ENCODE measurements at places on chromosomes 12 and 14.

- DNase-seq = no peak
Measured at GRCh38 chr14:23722675-23723074, 86.5 kb downstream of the DHRS2 start.

GRCh38 chr12:106195621-106196027 lies 52.2 kb downstream of the CKAP4 start:
- DNase-seq = no peak

- DNase-seq = no peak
Measured at GRCh38 chr14:100822013-100822412, 3.9 kb upstream of the MEG3 start.

DNA sequence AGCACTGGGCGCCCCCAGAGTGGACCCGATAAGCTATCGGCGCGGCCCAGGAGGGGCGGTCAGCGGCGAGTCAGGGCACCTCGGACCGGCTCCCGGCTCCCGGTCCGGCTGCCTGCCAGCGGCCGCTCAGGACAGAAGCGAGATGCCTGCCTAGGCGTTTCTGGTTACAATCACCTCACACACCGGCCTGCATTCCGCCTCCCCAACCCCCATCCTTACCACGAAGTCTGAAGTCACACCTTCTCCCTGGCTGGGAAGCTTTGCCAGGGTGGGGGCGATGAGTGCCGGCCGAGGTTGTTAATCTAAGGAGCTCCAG lies 42.6 kb upstream of the TBX5 start:
- DNase-seq = no peak

- no peak for DNase-seq
Measured at GRCh38 chr12:75984577-75985182, 46.9 kb downstream of the PHLDA1 start.

DNA sequence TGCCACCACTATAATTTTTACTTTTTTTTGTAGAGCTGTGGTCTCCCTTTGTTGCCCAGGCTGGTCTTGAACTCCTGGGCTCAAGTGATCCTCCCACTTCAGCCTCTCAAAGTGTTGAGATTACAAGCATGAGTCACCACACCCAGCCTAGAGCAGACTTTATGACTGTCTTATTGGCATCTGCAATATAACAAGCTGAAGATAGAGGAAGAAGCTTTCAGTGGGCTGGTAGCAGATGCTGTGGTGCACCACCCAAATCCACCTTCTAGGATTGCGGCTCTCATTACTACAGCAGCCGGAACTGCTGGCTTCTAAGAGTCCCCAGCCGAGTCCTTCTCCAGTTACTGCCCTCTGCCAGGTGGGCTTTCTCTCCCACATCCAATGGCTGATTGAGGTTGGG lies 7.6 kb upstream of the STK38L start:
- DNase-seq = no peak

DNA sequence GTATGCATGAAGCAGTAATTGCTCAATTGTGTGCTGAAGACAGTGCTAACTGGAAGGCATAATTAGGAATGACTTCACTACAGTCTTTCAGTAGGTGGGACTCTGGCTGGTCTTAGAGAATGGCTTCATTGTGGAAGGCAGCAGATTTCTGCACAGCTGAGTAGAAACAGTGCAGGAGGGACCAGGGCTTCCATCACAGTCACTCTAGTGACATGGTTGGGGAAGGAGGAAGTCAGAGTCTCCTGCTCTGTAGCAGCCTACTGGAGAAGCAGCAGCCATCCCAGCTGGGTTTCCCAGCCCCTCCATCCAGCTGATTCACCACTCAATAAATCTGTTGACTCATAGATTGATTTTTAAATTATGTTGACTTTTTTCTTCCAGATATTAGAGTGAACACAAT lies 80.6 kb upstream of the DBX2 start:
- DNase-seq = no peak

DNA sequence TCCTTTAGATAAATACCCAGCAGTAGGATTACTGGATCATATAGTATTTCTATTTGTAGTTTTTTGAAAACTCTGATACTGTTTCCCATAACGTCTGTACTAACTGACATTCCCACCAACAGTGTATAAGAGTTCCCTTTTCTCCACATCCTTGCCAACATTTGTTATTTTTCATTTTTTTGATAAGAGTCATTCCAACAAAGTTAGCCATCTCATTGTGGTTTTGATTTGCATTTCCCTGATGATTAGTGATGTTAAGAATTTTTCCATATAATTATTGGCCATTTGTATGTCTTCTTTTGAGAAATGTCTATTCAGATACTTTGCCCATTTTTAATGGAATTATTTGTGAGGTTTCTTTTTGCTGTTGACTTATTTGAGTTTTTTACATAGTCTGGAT lies 486.0 kb downstream of the FLRT2 start:
- DNase-seq = no peak

DNA sequence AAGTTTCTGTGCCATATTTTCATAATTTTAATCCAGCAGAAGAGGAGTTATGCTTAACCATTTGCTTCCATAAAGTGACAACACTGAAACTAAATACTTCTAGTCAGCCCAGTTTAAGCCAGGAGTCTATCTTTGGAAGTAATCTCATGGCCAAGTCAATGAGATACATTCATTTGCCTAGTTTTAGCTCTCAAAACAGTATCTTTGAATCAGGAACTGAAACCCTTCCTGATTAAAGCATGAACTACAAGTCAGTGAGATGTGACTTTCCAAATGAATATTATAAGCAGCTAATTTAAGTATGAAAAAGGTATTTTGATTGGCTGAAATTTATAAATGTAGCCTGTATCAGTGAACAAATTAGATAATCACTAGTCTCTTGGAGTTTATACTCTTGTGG lies 491.5 kb downstream of the SLC6A15 start:
- no peak for DNase-seq

DNA sequence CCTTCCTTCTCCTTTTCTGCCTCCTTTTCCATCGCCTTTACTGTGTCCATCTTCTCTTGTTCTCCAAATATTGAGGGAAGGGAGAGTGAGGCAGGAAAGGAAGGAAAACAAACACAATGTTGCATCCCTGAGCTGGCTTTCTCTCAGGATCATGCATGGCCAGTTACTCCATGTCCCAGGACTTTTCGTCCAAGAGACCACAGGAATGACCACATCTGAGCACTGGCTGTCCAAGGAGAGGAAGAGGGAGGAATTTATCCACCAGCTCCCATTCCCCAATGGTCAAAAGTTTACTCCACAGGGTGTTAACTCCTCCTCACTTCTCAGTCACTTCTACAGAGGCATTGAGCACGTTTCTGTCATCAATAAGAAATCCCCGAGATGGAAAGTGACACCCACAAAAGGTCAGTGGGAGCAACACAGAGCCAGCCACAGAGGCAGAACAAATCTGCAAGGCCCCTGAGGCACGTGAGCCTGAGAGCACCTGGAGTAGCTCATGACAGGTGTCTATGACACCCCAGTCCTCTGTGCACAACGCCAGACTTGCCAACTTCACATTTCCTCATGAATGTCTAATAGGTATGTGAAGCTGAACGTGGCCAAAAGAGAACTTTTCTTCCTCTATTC lies 177.3 kb upstream of the NUDT4 start:
- DNase-seq = no peak

DNA sequence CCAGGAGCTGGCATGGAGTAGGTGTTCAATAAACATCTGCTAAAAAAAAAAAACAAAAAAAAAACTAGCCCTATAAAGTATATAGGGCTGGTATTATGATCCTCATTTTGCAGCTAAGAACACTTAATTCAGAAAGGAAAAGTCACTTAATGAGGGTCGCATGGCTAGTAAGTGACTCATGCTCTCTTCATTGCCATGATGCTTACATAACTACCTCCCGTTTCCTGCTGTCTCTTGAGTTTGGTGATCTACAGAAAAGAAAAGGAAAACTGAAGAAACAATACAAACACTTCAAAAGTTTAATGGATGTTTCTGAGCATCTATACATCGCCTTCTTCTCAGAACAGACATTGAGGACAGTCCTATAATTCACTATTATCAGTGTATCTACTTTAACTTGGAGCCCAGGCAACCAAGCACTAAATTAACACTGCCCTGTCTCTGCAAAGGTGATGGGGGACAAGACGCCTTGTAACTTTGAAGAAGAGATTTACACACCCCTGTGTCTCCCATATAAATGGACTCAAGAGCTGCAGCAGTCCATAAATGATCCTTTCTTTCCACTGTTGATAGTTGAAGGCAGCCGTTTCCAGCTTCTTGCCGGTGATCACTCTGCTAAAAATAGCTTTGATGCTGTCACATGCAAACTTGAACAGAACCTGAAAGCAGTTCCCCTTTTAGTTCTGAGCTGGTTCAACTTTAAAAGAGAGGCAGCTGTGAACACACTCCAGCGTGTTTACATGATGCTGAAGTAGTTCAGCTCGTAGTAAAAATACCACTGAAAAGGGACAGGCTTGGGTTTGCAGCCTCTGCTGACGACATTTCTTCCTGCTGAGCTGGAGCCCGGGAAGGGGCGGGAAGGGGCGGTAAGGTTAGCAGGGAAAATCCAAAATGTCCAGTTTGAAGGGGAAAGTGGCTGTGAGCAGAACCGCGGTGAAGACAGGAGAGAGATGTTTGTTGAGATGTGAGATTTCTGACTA lies 113.3 kb downstream of the FOXN3 start:
- no peak for DNase-seq

DNA sequence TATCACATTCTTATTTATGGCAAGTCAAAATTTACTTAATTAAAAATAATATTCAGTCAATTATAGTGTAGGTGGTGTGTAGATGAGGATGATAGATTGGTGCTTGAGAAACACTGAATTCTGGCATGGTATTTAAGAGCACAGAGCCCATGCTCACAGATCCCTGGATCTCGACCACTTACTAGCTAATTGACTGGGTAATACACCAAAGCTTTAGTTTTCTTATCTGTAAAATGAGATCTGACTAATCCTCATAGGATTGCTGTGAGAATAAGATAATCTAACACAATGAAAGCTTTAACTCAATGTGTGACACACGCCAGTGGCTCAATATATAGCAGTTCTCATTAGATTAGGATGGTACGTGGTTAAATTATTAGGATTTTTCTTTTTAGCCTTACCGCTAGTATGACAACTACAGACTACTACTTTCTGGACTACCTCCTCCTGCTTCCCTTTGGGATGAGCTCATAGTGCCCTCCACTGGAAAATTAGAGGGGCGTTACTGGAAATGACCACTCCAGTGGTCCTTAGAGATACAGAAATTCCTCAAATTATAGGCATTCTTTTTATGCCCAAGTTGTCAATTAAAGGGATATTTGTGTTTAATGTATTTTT lies 482.8 kb upstream of the TBX3 start:
- no peak for DNase-seq

DNA sequence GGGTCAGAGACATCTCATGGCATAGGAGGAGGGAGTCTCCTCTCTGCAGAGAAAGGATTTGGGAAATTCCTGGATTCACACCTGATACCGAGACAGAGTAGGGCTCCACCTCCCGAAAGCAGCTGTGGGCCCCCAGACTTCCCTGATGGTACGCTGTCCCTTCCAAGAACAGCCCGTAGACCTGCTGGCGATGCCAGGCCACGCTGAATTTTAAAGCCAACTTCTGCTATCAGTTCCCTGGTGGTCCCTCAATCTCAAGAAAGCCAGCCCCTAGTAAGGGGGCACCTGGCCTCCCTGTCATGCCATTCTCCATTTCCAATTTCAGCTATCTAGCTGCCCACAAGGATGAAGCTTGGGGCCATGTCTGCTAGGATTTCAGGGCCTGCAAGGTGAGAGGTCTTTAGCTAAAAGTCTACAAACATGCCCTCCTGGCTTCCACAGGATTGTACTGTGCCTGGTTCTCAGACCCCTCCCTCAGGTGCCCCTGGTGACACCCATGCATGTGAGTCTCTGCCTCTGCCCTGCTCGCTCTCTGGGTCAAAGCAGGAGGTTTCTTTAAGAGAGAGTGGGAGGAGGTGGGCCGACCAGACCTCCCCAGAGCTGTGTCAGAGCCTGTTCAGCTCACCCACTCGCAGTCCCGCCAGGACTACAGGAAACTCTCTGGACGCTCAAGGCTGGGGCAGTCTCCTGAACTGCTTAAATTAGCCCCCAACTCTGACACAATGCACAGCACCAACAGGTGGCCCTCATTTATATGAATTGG lies 30.5 kb downstream of the ANO2 start:
- no peak for DNase-seq

GRCh38 chr12:26114720-26115401 lies 10.0 kb downstream of the BHLHE41 start:
- DNase-seq = no peak

DNA sequence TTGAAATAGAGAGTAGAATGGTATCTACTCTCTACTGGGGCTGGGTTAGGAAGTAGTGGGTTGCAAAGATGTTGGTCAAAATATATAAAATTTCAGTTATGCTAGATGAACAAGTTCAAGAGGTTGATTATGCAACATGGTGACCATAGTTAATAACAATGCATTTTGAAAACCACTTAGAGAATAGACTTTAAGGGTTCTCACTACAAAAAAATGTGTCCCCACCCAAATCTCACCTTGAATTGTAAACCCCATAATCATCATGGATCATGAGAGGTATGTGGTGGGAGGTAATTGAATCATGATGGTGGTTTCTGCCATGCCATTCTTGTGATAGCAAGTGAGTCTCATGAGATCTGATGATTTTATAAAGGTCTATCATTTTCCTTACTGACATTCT lies 94.0 kb downstream of the C12orf50 start:
- DNase-seq = no peak

DNA sequence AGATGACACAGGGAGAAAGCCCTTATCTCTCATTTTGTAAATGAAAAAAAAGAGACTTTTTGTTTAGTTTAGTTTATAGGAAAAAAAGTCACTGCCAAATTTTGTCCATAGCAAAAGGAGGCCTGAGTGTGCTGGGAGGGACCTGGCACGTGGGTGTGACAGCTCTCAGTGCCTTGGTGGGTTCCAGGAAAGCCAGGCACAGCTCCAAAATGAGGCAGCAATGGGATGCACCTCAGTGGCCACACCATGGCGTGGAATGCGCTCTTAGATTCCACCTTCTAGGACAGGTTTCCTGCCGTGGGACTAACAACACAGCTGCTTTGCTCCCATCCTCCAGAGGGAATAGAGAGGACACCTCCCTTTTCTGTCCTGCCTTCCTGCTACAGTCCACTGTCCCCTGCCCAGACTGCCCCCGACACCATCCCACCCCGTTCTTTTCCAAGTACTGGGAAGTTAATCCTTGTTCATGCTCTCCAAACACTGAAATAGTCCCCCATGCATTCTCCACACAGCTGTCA lies 207.6 kb downstream of the EMP1 start:
- no peak for DNase-seq

DNA sequence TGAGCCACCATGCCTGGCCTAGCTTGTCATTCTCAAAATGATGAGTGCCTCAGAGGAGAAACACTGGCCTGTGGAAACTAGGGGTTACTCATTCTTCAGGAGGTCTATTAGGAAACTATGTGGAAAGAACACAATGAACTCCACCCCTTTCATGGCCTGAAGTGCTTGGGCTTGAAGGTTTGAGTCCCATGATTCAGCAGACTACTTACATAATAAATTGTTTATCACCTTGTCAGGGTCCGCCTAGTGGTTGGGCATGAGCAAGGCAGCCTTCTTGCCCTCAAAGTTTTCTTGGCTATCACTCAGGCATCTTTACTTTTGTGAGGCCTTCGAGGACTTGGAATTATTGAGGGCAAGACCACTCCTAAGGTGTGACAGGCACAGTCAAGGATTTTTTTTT lies 251.2 kb downstream of the ACSS3 start:
- DNase-seq = no peak

Data from stimulated activated CD4-positive, alpha-beta T cell treated with anti-CD3 and anti-CD28 coated beads, TNF-alpha, amount 100 ng/mL, for 48 hours (primary cell).